Stimulated activated CD4-positive, alpha-beta T cell treated with anti-CD3 and anti-CD28 coated beads, Interleukin-15, amount 100 ng/mL, for 1 hour (primary cell): ENCODE measurements at places on chromosomes 2 and 18.

DNA sequence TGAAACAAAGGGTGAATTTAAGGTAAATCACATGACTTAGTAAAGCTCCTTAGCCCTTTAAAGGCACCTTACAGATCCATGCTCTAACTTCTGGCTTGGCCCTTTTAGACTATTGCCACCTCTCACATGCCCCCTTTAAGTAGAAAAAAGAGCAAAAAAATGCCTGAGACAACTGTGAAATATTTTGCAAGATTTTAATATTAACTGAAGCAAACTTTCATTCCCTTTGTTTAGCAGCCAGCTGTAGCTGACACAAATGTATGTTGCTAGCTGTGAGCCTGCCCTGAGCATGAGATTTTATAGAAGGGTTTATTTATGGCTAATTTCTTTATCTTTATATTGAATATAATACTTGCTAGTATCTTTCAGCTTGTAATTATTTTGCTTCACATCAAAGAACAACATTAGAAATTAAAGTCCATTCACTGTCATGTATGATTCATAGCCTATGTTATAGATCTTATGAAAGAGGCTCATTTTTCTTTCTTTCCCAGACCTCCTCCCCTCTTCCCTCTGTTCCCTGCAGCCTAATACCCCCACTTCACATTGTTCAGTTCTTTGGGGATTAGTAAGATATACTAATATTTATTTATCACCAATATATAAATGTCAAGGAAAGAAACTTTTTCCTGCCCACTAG lies 637.2 kb upstream of the ZEB2 start:
- DNase-seq: no peak

GRCh38 chr18:42980426-42980825 lies 135.1 kb downstream of the RIT2 start:
- no peak for DNase-seq

DNA sequence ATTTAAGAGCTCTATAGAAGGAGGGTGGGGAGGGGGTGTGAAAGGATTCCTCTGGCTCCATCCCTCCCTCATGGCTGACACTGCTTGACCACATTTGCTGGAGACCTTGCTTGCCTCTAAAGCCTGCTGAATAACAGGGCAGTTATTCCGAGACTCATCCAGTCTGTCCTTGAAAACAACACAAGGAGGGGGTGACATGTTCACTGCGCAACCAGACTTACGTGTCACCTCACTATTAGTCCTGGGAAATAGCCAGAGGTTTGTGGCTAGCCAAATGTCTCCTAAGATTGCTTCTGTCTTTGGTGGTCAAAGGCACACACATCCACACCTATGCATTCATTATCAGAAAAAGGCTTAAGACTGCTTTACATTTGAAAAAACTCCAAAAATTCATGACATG lies 256.2 kb upstream of the SKOR2 start:
- DNase-seq: no peak

DNA sequence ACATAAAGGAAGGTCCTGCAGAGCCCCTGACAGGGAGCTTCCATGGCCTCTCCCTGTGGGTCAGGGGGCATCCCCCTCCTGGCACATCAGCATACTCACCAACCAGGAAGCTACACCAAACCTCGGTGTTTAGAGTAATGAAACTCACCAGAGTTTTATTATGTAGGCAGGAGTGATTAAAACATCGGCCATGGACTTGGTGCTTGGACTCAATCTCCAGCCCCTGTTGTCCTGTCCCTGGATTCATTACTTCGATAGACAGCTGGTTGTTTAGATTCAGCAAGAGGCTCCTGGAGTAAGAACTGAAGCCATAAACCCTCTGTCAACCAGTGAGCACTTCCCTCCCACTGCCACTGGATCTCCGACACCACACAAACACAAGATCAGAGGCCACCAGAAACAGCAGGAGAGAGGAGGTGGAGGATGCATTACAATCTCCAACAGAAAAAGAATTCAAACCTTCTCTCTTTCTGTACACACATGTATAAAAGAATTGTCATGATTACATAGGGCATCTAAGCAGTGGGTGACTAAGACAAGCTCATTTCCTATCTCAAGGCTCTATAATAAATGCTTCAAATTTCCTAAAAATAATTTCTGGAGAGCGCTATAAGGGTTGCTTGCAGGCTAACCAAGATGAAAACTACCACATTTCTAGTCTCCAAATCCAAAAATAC lies 27.2 kb downstream of the TBC1D8 start:
- DNase-seq: no peak

GRCh38 chr2:38021589-38021988 lies 54.4 kb downstream of the CYP1B1 start:
- DNase-seq: no peak

DNA sequence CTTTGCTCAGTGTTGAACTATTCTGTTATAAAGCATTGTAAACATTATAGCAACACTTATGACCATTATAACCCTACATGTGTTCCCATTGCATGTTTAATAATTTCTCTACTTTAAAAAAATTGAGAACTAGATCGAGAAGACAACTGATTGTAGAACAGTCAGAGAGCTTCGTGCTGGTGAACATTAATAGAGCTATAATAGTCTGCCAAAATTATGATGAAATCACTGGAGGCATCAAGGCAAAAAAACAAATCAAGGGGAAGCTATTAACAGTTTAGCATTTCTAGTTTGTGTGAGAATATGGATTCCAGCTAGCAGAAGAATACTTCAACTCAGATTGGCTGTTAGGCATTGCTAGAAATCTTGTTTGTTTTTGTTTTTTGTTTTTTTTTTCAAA lies 284.2 kb downstream of the CAMKMT start:
- DNase-seq: no peak

- DNase-seq: no peak
Observed at GRCh38 chr2:138853296-138853695, 73.1 kb upstream of the NXPH2 start.

DNA sequence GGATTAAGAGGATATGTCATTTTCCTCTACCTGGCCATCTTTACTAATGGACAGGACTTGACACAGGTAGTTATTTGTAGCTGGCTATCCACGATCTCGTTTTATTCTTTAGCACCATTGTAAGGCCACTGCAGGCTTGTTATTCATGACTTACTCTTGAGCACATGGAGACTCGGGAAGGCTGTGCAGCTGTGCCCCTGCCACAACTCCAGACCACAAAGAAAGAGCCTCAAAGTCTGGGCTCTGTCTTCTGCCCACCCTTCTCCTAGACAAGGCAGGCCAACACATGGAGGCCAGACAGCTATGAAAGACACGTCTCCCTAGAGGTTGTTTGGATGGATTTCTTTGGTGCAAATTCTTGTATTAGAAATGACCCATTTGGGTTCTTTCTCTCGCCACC lies 133.8 kb downstream of the NAPG start:
- no peak for DNase-seq

DNA sequence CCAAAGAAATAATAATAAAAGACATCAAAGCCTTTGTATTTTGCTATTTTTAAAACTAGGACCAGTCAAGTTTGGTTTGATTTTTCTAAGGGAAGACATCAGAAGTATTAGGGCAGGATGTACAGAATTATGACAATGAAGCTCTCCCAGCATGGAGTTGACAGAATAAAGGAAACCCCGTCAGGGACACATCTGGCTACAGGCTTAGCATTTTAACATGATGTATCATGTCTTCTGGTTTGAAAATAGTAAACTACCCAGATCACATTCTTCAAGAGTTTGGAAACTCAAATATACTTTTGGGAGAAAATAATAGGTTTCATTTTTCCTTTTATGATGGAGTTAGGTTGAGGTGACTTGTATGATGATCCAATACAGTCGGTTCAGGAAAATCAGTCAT lies 552.0 kb upstream of the CDH2 start:
- DNase-seq: no peak

DNA sequence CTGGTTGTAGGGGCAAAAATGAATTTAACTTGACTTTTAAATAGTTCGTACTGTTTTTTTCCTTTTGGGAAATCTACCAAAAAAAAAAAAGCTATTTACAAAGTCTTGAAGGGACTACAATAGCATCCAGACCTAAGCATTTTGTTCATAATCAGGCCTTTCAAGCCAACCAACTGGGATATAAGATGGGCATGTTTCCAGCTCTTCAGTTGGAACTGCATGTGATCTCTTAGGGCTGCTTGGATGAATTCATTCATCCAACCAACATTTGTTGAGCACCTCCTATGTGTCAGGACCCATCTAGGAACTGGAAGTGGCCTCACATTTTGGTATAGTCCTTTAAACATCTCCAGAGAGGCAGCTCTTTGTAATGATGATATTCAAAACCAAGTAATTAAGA lies 98.6 kb downstream of the AAK1 start:
- no peak for DNase-seq

DNA sequence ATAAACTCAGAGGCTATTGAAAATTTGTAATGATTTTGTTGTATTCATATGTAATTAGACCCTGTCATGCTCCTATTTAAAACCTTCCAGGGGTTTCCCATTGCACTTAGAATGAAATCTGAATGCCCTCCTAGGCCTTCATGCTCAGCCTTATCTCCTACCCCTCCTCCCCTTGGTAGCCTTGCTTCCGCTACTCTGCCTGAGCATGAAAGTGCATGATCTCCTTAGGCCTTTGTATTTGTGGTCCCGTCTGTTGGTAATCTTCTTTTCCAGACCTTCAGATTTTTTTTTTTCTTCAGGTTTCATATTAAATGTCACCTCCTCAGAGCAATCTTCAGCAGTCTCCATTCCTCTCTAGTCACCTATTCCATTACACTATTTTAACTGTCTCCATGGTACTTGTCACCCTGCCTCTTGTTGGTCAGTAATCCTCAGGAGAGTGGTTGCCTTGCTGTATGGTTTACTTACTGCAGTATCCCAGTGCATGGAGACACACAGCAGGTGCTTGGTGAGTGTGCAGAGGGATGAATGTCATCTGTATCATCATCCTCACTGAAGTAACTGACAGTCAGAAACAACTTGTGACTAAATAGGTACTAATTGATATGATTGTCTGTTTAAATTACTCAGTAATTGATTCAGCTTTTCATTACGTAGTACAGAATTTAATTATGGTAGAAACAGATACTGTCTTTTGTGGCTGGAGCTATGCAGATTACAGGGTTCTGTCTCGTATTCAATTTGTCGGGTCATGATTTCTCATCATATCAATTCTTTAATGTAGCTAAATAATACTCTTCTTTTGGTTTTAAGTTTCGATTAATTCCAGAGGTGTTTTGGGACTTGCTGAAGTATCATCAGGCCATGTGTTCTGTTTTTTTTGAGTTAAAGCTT lies 63.9 kb downstream of the PHLPP1 start:
- DNase-seq: no peak

DNA sequence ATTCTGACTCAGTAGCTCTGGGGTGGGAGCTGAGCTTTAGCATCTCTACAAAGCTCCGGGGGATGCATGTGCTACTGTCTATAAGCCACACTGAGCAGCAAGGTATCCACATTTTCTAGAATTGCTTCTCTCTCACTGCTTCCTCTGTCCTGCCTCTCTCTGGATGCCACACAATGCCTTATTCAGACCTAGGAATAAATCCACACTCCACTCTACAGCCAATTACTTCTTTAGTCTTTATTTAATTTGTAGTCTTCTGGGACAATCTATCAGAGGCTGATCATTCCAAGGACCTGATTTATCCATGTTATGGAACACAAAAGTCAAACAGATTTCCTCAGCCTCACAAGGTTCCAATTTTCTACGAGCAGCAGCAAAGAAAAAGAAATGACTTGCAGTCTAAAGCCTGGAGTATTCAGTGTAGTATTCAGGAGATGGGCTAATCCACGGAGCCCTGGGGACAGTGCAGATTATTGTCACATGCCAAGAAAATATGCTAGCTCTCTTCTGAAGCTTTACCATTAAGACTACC lies 4.4 kb downstream of the BCL2 start:
- no peak for DNase-seq
